Ovary (tissue), 10 donors: ENCODE measurements at places on chromosomes 13 and 19.

DNA sequence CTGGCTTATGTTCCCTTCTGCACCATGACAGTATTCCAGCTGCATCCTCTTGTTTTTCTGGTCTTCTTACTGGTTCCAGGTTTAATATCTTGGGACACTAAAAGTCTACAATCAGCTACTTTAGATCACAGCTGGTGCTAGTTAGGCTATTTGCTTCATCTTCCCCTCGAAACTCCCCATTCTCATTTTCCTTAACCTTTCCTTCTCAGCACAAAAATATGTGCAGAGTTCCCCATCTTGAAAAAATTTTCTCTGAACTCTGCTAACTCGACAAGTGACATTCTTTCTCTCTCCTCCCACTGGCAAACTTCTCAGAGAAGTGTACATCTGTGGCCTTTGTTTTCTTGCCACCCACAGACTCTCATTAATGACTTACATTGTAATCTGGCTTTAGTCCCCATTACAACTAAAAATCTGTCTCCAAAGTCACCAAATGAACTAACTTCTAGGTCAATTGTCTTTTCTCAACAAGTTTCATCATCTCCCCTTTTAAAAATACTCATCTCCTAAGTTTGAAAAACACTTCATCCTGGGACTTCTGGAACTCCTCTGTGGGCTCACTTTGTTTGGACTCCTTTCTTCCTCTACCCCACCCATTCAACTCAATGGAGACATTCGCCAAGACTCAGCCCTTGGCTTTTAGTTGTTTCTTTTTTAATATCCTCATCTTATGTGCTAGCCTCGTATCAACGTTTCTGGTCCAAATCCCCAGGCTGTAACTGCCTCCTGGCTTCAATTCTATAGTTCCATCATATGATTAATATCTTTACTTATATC is 7.1 kb upstream of the KL start:
- no peaks in the 10 kb centered on the region for H3K4me1 ChIP-seq
- H3K27me3 ChIP-seq, result no peaks in the 10 kb centered on the region
- no peak overlapping the region for H3K27ac ChIP-seq
- no peak overlapping the region for H3K4me3 ChIP-seq
- DNase-seq, result no peak

DNA sequence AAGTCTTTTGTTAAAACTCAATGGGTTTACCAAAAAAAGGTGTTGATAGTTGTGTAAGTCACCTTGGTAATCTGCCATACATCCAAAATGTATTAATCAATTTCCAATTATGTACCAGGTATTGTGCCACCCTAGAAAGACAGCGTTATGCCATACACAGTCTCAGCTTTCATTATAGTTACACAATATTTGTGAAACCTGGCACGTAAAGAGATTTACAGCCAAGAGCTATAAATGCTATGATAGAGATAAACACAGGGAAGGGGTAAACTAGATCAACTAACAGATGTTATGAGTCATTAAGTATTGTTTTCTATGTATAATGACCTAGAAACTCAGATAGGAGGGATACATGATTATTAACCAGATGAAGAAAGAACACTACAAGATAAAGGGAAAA is 725.6 kb upstream of the SLITRK5 start:
- H3K4me1 ChIP-seq, result no peaks in the 10 kb centered on the region
- no peaks in the 10 kb centered on the region for H3K27me3 ChIP-seq
- H3K27ac ChIP-seq, result no peak overlapping the region
- H3K36me3 ChIP-seq, result no peaks in the 10 kb centered on the region
- H3K4me3 ChIP-seq, result no peak overlapping the region

DNA sequence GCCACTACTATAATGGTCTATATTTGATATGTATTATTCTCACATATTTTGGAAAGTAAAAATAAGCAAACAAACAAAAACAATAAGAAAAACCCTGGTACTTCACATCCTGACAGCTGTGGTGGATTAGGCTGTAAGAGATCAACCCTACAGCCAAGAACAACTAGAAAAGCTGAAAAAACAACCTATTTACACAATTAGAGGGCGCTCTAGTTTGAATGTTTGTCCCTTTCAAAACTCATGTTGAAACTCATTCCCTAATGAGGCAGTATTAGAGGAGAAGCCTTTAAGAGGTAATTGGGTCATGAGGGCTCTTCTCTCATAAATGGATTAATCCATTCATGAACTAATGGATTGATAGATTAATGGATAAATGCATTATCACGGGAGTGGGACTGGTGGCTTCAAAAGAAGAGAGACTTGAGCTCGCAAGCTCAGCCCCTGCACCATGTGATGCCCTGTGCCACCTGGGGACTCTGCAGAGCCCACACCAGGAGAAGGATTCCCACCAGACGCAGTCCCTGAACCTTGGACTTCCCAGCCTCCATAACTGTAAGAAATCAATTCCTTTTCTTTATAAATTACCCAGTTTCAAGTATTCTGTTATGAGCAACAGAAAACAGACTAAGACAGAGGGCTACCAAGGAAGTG is 733.9 kb upstream of the ARGLU1 start:
- H3K4me1 ChIP-seq, result no peaks in the 10 kb centered on the region
- no peak overlapping the region for H3K4me3 ChIP-seq
- no peaks in the 10 kb centered on the region for H3K27me3 ChIP-seq
- no peak for DNase-seq

GRCh38 chr13:91181892-91182291 is 165.6 kb upstream of the MIR17HG start:
- no peak overlapping the region for H3K27ac ChIP-seq
- no peaks in the 10 kb centered on the region for H3K27me3 ChIP-seq
- DNase-seq, result no peak
- H3K36me3 ChIP-seq, result no peaks in the 10 kb centered on the region
- H3K4me1 ChIP-seq, result no peaks in the 10 kb centered on the region
- H3K4me3 ChIP-seq, result no peak overlapping the region

DNA sequence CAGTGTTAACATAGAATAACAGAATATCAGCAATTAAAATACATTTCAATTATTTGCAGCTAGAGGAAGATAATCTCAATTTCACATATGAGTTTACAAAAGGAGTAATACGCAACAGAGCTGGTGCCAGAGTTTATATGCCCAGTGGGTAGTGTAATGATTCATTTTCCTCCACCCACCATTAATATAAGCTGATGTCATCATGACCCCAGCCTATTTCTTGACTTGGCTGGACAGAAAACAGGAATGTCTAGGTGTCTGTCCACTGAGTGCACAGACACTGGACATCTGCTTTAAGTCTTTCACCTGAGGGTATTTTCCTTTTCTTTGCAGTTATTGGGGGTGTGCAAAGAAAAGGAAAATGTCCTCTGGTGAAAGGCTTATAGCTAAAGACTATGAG is 335.5 kb downstream of the TBC1D4 start:
- no peaks in the 10 kb centered on the region for H3K27me3 ChIP-seq
- no peaks in the 10 kb centered on the region for H3K4me1 ChIP-seq
- H3K27ac ChIP-seq, result no peak overlapping the region
- H3K36me3 ChIP-seq, result no peaks in the 10 kb centered on the region

- no peak overlapping the region for H3K27ac ChIP-seq
- no peaks in the 10 kb centered on the region for H3K36me3 ChIP-seq
- H3K4me1 ChIP-seq, result no peaks in the 10 kb centered on the region
- DNase-seq, result no peak
- H3K27me3 ChIP-seq, result no peaks in the 10 kb centered on the region
Observed at GRCh38 chr13:38781539-38781938, 94.7 kb downstream of the FREM2 start.

GRCh38 chr19:5828661-5829566 is 10.6 kb downstream of the FUT6 start:
- H3K27ac ChIP-seq, result no peak overlapping the region
- DNase-seq, result peak; percentile 51
- peaks cover 3% of the 10 kb centered on the region for H3K4me1 ChIP-seq
- H3K27me3 ChIP-seq, result no peaks in the 10 kb centered on the region
- no peak overlapping the region for H3K4me3 ChIP-seq
- no peaks in the 10 kb centered on the region for H3K36me3 ChIP-seq

DNA sequence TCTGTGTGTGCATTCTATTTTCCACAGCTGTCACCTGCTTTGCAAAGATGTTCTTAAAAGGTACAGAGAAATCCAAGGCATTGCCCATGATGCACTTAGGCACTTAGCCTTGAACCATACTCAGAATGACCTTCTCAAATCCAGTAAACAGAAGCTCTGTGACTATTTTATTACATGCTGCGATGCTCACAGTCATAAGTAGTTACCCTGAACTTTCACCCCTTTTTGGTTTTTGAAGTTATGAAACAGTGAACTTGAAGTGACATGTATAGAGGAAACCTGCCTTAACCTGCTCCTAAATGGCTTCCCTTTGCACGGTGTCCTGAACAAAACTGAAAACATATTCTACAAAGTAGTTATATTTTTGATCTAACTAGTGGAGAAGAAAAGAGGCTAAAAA is 100.4 kb downstream of the SLC10A2 start:
- no peaks in the 10 kb centered on the region for H3K36me3 ChIP-seq
- no peak overlapping the region for H3K27ac ChIP-seq
- H3K4me3 ChIP-seq, result no peak overlapping the region
